ENCODE measurements at places on chromosomes 11 and 22.

DNA sequence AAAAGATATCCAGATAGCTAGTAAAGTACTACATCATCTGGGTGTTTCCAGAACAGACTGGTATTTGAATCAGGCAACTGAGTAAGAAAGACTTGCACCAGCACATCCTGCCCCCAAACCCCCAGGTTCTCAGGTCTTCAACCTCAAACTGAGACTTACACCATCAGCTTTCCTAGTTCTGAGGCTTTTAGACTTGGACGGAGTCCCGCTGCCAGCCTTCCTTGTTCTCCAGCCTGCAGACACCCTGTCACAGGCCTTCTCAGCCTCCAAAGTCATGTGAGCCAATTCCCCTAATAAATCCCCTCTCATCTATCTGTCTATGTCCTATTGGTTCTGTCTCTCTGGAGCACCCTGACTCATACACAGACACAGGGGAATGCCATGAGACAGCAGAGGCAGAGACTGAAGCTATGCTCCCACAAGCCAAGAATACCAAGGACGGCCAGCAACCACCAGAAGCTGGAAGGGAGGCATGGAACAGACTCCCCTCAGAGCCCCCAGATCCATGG, 10.9 kb downstream of the SMCO4 start:
- DNase-seq = no peak

- DNase-seq = no peak
Observed at GRCh38 chr22:46946383-46946962, 184.0 kb downstream of the TBC1D22A start.

DNA sequence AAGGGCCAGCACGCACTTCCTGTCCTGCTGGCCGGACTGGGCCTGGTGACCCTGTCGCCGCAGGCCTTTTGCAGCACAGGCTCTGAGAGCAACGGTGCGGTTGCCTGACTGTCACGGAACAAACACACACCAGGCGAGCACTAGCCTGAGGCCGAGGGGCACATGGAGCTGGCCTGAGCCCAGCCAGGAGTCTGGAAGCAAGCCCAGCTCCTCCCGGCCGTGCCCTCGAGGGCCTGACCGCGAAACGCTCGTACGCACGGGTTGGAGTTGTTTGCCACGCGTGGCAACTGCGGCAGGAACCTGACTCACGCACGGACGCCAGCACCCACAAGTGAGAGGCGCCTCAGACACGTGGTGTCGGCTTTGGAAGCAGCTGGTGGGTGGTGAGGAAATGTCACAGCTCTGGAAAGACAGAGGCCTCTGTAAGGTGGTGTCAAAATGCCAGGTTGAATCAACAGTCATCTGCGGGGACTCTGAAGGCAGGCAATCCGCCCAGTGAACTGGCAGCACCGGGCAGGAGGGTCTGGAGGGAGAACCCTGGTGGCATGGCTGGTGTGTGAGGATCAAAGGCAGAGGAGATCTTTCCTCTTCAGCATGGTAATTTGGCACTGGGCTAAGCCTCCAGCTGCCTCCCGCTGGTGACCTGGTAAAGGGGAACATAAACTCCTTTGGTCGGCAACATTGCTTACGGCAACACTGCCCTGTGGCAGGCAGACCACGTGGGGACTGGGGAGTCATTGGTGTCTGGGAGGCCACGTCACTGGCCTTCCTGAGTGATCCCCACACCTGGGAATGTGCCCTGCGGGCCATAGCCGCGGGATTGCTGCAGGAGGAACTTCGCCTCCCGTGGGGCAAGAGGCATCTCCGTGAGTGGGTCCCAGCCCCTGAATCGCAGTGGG, 15.3 kb upstream of the IL17REL start:
- DNase-seq = peak; percentile 63

DNA sequence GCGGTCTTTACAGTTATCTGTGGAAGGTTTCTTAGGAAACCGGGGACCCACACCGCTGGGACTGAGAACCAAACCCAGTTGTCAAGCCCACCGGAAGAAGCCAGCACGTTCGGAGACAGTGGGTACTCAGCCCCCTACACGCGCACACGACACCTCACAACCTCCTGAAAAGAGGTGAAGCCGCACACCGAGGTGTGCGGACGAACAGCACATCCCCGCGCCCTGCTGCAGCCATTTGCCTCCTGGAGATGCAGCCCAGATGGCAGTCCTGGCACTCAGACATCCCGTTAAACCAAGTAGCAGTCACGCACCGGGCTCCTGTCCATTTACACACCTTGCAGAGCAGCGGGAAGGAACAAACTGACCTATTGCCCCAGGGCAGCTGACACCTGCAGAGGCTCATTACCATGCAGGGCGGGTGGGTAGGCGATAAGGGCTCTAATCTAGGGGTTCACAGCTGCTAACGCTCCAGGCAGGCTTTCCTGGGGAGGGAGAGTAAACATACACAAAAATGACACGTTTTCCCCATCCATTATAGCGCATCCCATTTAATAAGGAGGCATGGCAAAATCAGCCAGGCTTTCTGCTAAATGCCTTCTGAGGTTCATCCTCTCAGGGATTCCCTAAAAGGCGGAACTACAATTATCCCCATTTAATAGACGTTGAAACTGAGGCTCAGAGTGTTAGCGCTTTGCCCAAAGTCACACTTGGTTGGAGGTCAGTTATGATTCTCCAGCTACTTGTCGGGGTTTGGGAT, 864 bp upstream of the EHBP1L1 start:
- no peak for DNase-seq

GRCh38 chr11:93952082-93952780, 68.9 kb upstream of the HEPHL1 start:
- DNase-seq = no peak

DNA sequence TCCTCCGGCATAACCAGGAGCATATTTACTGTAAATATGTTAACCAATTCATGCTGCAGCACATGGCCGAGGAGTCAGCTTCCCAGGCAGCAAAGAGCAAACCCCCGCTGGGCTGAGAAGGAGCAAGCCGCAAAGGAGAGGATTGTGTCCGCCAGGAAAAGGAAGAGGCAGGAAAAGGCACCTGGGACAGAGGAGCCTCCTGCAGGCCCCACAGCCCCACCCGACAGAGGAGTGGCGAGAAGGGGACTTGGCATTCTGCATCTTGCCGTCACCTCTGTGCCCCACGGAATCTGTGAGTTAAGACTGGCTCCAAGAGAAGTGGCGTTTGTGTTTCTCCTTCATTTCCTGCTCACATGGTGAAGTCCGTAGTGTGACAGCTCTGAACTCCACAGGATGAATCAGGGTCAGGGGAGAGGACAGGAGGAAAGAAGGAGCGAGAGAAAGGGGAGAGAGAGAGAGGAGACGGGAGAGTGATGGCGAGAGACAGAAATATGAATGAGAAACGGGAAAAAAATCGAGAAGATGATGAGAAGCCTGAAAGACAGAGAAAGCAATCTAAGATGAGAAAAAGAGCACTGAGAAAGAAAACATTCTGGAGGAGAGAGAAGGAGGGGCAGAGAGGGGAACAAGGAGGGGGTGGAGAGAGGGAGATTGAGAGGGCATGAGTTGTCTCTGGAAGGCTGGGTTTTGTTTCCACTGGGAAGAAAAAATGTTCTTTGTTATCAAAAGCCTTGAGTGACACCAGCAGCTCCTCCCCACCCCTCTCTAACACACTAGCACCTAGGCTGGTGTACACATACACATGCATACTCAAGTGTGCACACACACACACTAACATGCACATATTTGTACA, 489.6 kb downstream of the MN1 start:
- no peak for DNase-seq

GRCh38 chr11:106520146-106520912, 442.9 kb downstream of the AASDHPPT start:
- no peak for DNase-seq

- no peak for DNase-seq
Observed at GRCh38 chr22:47994601-47995263, 1232.3 kb downstream of the TBC1D22A start.

DNA sequence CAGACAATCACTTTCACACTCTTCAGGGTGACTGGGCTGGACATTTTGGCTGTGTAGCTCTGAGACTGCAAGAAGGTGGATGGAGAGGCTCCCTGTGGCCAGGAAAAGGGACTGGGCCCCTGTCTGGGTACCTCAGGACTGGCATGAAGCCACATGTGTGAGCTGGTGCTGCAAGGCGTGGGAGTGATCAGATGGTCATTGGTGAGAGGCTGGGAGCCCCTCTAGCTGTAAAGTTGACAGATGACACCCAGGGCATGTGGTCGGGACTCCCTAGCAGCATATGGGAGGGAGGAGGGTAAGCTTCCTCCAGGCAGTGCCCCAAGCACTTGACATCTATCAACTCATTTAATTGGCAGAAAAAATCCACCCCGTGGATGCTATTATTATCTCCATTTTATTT, 18.9 kb upstream of the CABP2 start:
- DNase-seq = no peak

DNA sequence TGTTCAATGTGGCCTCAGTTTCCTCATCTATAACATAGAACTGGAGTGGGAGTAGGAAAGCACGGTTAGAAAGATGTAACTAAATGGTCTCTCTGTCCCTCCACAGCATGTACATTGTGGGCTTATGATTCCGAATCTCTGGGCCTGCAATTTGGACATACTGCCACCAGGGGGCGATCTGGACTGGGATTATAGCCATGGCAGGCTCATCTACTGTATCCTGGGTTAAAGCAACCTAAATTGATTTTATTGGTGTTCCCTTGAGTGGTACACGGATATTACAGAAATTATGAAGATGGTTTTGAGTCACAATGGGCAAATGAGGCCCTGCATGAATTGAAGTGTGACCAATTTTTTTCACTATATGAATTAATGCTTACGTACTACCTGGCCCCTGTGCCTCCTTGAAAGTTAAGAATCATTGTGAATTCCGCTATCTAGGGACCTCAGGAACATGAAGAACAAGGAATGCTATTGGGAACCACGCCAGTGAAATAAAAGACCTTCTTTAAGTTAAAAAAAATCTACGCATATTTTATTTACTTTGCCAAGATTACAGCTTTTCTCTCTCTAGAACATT, 32.9 kb downstream of the TST start:
- DNase-seq = no peak

DNA sequence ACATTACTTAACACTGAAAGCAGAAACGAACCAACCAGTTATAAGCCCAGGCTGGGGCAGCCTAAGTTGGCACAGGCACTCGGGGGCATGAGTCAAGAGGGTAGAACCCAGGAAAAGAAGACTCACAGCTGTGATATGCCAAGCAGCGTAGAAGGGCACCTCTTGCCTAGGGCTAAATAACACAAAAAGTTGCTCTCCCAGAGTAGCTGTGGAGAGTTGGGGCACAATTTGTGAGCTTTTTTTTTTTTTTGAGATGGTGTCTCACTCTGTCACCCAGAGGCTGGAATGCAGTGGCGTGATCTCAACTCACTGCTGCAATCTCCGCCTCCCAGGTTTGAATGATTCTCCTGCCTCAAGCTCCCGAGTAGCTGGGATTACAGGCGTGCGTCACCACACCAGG, 8.8 kb downstream of the CLMP start:
- DNase-seq = no peak

- no peak for DNase-seq
Observed at GRCh38 chr11:58912124-58912523, 27.2 kb upstream of the GLYATL1 start.

- DNase-seq = no peak
Observed at GRCh38 chr11:34232807-34233206, 125.0 kb downstream of the ABTB2 start.

GRCh38 chr11:34683396-34683795, 62.5 kb downstream of the EHF start:
- no peak for DNase-seq

DNA sequence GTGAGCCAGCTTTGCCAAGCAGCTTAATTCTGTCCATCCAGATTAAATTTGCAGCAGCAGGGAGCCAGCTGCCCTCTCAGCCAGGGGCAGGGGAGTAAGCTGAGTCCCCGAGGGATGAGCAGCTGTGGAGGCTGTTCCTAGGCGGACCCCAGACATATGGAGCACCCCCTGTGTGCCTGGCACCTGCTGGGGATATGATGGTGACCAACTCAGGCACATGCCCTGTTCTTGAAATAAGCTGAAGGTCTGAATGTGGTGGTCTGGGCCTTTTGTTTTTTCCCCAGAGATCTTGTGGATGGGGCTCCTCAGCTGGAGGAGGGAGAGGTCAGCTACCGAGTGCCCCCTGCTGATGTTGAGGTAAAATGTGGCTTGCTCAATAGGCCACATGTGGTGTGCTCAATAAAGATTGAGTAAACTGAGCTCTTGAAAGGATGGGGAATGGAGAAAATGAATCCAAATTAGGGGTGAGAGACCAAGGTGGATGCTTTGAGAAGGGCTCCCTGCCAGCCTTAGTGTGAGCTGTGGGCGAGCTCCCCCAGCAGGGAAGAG, 103.3 kb upstream of the NNMT start:
- DNase-seq = no peak

- DNase-seq = no peak
Observed at GRCh38 chr11:121451178-121451985, 732 bp upstream of the SORL1 start.

GRCh38 chr22:26985206-26985605, 327.8 kb downstream of the MIAT start:
- DNase-seq = no peak

GRCh38 chr22:33894036-33894435, 26.2 kb downstream of the LARGE1 start:
- DNase-seq = no peak

- DNase-seq = no peak
Observed at GRCh38 chr11:118287006-118287405, 17.5 kb upstream of the CD3E start.

GRCh38 chr11:72480347-72480746, 46.0 kb upstream of the CLPB start:
- DNase-seq = no peak

GRCh38 chr11:125941267-125941618, 4.6 kb upstream of the VSIG10L2 start:
- DNase-seq = no peak

DNA sequence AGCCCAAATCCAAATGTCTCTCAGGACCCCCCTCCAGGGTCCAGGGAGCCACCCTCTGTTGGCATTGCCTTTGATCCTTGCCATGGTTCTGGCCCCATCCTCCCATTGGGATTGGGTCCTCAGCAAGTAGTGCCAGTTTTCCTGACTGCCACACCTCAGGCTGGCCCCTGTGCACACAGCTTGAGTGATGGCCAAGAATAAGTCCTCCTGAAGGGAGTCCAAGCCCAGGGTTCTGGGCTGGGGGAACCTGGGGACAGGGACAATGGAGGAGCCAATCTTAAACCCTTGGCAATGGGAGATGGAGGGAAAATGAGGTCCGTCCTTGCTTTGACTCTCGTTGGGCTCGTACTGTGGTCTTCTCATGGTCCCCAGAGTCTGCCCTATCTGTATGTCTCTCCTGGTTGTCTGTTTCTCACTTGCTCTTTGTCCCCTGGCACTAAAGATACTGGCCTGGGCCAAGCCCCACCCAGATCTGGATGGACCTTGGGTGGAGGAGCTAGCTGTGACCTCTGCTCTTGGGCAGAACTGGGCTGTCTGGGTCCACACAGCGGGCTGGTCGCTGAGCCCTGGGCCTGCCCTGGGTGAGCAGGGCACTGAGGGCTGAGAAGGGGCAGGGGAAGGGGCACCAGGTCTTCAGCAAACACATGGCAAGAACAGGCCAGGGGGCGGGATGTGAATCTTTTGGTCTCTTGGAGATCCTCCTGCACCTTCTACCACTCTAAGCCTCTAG, 2.9 kb downstream of the SOX10 start:
- DNase-seq = no peak

GRCh38 chr11:44277196-44278090, 32.5 kb downstream of the ALX4 start:
- DNase-seq = no peak

- DNase-seq = no peak
Observed at GRCh38 chr22:23072077-23072910, 2.0 kb downstream of the GNAZ start.

GRCh38 chr22:47166446-47167016, 404.1 kb downstream of the TBC1D22A start:
- DNase-seq = no peak

All from stimulated activated CD8-positive, alpha-beta memory T cell treated with anti-CD3 and anti-CD28 coated beads, Interleukin-4, amount 100 ng/mL, for 4 hours (primary cell).